ENCODE measurements at places on chromosomes 4 and X.

DNA sequence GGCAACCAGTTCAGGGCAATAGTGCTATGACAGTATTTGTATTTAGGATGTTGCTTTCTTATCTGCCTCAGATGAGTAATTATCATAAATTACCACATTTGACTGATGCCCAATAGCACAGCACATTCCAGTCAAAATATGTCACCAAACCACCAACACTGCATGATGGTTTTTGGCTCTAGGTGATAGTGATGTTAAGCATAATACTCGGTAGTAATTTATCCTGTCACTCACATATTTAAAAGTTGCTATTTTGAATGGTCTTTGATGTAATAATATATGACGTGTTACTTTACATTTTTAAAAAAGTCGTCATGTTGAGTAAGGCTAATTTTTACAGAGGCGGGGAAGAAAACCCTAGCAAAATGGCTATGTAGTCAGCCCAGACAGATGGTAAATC lies 42.5 kb downstream of the UNC5C start:
- DNase-seq, result no peak

- DNase-seq, result no peak
Measured at GRCh38 chrX:8868906-8869305, 67.7 kb upstream of the FAM9A start.

DNA sequence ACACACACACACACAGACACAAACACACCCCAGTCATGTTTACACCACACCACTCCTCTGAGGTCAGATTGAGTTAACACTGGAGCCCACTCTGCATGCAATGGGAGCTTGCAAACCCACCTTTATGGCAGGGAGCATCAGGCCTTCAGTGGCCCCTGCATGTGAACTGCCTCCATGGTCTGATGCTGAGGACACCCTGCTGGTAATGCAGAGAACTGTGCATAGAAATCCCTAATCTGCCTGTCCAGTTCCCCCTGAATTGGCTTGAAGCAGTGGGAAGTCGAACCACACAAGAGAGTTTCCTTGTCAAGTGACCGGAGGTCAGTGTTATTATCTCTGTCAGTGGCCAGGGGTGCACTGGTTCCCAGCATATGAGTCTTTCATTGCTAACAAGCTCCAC lies 59.8 kb downstream of the ANOS1 start:
- DNase-seq, result no peak

- no peak for DNase-seq
Measured at GRCh38 chrX:118727686-118728339, 407 bp downstream of the IL13RA1 start.

- DNase-seq, result no peak
Measured at GRCh38 chrX:25198891-25199290, 183.1 kb upstream of the ARX start.

Data from OCI-LY7 (cell line).